ENCODE measurements at places on chromosomes 1 and 21.

- DNase-seq, result no peak
Measured at GRCh38 chr1:2927393-2928360, 93.6 kb upstream of the ACTRT2 start.

GRCh38 chr1:42456754-42457089, 379 bp downstream of the PPCS start:
- DNase-seq, result peak; percentile 36

- no peak for DNase-seq
Measured at GRCh38 chr1:98051065-98051675, 130.3 kb upstream of the DPYD start.

DNA sequence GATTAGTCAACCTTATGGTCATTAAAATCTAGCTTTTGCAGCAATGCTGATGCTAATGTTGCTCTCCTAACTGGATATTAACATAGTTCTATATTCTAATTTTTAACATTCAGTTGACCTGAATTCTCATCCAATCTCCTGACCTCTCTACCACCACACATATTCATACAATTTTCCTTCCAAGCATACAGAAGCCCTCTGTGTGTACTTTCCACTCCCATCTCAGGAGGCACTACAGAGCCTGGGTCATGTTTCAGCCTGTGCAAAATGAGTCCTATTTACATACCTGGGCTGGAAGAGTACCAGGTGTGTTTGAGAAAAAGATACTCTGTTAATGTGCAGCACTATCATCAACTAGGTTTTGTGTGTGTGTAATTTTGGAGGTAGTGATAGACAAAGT, 486.3 kb downstream of the NEGR1 start:
- DNase-seq, result no peak

DNA sequence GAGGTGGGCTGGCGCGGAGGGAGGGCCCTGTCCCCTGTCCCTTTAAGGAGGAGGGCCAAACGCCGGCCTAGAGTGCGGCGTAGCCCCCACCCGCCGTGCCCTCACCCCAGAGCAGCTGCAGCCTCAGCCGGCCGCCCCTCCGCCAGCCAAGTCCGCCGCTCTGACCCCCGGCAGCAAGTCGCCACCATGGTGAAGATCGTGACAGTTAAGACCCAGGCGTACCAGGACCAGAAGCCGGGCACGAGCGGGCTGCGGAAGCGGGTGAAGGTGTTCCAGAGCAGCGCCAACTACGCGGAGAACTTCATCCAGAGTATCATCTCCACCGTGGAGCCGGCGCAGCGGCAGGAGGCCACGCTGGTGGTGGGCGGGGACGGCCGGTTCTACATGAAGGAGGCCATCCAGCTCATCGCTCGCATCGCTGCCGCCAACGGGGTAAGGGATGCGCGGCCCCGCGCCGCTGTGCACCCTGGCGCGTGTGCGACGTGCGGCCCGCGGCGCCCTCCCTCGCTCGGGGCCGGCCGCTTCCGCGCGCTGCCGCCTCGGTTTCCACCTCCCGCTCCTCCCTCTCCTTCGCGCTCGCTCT, at the start of gene PGM1:
TSS of gene PGM1 (plus strand) at position 109 of the 583 bp plus-strand sequence. CDS start at position 187, 78 bp downstream.
- peak; percentile 79 for DNase-seq

- no peak for DNase-seq
Measured at GRCh38 chr1:26345718-26346117, 8.2 kb downstream of the CRYBG2 start.

GRCh38 chr1:223077247-223077833, 65.7 kb downstream of the TLR5 start:
- no peak for DNase-seq

DNA sequence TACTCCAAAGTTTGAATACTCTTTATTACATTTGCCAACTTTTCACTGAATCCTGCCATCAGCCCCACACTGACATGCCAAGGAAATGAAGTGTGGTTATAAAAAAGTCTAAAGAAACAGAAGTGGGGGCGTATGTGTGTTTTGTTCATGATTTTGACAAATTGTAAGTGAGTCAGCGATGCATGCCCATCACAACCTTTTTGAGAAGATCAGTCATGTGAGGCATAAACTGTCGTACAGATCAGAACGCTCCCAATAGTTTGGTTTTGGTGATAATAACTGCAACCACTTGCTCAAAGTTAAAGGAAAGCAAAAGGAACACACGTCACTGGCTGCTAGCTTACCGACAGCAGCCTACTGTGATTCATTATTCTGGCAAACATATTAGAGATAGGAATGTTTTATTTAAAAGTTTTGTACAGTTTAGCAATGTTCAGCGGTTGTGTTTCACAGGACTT, 95.6 kb downstream of the RGS2 start:
- DNase-seq, result no peak

DNA sequence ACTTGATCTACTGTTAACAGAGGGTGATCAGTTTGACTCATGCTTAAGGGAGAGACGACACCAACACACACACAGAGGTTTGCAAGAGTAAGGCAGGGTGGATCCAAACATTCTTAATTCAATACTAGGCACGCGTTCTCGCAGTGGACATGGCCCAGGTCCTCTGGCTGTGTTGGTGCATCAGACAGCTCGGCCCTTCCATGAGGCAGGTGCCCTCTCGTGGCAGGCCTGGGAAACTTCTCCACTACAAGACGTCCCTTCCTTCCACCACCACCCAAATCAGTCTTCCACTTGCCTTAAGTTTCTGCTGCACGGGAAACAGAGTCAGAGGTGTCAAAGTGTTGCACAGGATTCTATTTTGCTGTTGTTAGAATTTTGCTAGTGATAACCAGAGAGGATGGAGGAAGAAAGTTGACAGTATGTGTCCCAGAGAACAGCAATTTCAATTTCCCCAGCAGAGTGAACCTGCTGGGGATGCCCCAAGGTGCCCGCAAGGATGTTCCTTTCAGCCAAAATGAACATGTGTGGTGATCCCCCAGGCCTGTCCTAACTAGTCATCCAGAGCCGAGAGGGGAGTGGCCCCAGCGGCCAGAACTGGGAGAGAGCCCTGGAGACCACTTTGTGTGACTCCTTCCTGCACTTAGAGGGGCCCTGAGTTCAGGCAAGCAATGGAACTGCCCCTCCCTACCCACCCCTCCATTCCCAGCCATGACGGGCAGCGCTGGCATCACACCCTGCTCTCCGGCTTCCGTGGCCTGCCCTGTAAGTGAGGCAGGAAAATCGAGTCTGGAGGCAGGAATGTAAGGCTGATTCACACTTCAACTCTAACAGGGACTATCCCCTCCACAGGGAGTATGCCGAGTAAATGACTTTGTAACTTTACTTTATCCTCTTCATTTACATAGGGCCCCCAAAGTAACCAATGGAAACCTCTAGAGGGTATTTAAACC, 34.8 kb downstream of the MX1 start:
- DNase-seq, result peak; percentile 9

- DNase-seq, result no peak
Measured at GRCh38 chr1:114344656-114345055, 166.3 kb downstream of the TRIM33 start.

GRCh38 chr1:116574581-116575291, 3.9 kb upstream of the CD58 start:
- peak; percentile 55 for DNase-seq

GRCh38 chr1:55585402-55585792, 370.2 kb upstream of the USP24 start:
- DNase-seq, result no peak

DNA sequence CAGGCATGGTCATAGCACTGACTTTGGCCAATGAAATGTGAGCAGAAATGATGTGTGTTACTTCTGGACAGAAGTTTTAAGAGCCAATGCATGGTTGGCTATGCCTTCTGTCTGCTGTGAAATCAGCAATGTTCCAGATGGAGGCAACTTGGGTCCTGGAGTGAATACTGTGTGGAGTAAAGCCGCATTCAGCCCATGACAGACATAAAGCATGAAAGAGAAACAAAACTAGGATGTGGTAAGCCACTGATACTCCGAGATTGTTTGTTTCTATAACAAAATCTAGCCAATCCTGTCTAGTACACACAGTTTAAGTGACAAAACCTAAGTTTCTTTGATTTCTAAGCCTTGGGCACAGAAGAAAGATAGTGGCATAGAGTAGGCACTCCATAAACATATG, 47.1 kb upstream of the ARHGAP29 start:
- no peak for DNase-seq

DNA sequence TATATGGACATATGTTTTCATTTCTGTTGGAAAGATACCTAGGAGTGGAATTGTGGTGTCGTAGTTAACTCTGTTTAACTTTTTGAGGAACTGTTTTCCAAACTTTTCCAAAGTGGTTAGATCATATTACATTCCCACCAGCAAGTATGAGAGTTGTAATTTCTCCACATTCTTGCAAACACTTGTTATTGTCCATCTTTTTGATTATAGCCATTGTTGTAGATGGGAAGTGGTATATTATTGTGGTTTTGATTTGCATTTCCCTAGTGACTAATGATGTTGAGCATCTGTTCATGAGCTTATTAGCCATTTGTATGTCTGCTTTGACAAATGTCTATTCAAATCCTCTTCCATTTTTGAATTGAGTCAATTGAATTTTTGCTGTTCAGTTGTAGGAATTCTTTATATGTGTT, 19.8 kb downstream of the CAMTA1 start:
- DNase-seq, result no peak

DNA sequence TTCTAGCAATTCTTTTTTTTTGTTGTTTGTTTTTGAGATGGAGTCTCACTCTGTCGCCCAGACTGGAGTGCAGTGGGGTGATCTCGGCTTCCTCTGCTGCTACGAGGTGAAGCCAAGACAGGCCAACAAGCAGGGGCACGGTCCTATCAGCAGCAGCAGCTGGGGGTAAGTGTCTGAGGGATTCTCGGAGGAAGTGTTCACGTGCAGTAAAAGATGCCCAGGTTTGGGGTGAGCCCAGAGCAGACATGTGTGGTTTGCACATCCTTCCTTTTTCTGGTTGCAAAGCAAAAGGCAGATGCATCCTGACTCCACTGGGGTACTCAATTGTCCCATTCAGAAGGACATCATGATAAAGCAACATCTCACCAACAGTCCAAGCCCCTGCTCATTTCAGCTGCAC, 27.7 kb downstream of the PIGP start:
- DNase-seq, result no peak

DNA sequence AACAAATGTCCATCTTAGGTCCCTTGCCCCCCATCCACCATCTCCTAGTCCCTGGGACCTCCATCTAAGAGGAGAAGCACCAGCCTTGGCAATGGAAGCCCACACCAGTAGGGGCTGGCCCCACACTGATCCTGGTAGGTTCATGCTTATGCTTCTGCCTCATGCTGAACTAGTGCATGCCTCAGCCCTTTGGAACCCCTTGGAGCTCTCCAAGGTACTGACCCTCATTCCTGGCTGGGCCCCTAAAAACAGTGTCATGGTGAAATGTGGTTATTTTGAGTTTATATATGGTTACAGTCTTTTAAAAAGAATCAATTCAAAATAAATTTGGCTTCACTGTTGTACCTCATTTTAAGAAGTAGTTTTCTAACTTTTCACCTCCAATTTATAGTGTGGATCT, 108.3 kb downstream of the HIVEP3 start:
- DNase-seq, result no peak

DNA sequence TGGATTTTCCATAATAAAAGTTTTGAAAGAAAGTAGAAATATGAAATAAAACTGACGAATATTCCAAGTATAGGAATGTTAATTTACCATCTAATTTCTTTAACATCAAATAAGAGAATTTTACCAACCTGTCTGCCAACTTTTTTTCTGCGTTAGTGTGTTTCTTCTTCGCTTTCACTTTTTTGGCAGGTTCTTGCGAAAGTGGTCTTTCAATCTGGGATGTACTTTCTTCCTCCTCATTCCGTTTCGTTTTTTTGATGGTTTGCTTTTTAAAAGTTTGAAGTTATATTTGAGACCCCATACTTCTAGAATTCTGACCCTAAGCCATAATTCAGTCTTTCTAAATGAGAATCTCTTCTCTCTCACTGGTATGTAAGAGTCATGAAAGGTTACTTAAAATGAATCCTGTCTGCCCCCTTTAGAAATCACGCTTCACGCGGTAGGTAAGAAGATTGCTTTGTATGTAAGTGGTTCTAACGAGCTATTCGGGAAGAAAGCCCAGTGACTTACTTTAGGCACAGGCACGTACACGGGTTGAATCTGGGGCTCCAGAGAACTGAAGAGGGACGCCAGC, 580 bp downstream of the RBM34 start:
- DNase-seq, result no peak

- no peak for DNase-seq
Measured at GRCh38 chr1:2210084-2210653, 15.6 kb upstream of the FAAP20 start.

GRCh38 chr1:27153549-27153886, 1.4 kb downstream of the SLC9A1 start:
- DNase-seq, result no peak

- no peak for DNase-seq
Measured at GRCh38 chr1:38741341-38741740, 118.2 kb downstream of the RRAGC start.

- DNase-seq, result no peak
Measured at GRCh38 chr1:231936983-231937775, 310.6 kb downstream of the DISC1 start.

GRCh38 chr1:4371849-4372248, 282.6 kb upstream of the AJAP1 start:
- no peak for DNase-seq

DNA sequence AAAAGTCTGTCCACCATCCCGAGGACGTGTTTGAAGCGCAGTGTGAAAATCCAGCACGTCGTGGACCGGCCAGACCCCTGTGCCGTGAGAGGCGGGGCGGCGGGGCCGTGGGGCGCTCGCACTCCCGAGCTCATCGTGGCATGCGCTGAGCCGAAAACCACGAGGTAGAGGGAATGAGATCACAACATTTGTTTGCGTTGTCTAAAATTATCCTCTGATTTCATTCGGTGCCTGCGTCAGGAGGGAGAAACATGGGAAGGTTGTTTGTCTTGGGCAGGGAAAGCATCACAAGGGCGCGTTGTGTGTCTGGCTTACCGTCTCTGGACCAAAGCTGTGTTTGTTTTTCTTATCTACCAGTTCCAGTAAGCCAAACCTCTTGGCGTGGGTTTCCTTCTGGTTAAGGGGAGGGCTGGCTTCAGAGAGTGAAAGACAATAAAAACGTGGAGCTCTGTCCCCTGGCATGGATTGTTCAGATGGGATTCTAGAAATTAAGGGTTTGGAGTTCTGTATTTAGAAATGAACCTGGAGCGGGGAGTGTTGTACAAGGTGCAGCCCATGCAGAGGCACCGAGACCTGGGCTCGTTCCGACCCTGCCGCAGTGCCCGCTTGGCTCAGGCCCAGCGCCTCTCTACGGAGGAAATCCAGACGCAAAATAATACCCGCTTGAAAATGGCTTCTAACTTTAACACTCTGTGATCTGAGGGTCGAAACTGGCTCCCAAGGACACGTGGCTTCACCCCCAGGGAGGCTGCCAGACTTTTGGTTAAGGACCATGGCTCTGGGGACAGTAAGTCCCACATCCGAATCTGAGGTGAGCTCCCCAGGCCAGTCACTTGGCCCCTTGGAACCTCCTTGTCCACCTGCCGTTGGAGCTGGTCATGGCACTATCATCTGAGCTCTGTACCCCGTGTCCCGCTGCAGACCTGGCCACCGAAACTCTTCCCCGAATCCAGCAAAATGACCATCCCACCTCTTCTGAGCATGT, 68.7 kb upstream of the FAM3B start:
- DNase-seq, result no peak

DNA sequence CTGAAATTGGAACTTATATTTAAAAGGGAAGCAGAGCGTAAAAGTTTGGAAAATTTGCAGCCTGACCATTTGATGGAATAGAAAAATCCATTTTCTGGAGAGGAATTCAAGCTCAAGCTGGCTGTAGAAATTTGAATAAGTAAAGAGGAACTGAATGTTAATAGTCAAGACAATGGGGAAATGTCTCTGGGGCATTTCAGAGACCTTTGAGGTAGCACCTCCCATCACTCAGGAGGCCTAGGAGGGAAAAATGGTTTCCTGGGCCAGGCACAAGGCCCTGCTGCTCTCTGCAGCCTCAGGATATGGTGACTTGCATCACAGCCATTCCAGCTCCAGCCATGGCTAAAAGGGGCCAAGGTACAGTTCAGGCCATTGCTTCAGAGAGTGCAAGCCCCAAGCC, 17.6 kb upstream of the TSHB start:
- no peak for DNase-seq

Data from substantia nigra (tissue), 51 donors.